ENCODE measurements at places on chromosomes 12 and 14.

- DNase-seq, result peak; percentile 48
These were observed 5.4 kb downstream of the MAGOHB start for GRCh38 chr12:10607885-10608458.

GRCh38 chr12:88416155-88416554, 164.1 kb downstream of the KITLG start:
- DNase-seq, result no peak

GRCh38 chr14:65299826-65300225, 112.7 kb upstream of the FUT8 start:
- DNase-seq, result no peak

DNA sequence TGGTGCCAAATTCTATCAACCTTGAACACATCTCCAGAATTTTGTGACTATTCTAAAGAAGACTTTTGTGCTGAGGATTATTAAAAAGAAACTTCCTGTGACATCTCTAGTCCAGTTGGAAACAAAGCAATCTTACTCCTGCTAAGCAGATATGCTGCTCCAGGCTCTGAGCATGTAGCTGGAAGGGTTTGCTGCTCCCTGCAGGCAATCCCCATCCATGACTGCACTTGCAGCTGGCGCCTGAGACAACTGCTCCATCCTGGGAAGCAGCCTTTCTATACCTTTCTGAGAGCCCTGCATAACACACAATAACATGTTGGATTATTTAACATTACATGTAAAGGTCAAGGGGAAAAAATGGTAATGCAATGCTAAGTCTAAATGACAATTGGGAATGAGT, 105.1 kb downstream of the NDUFA12 start:
- DNase-seq, result peak; percentile 64

DNA sequence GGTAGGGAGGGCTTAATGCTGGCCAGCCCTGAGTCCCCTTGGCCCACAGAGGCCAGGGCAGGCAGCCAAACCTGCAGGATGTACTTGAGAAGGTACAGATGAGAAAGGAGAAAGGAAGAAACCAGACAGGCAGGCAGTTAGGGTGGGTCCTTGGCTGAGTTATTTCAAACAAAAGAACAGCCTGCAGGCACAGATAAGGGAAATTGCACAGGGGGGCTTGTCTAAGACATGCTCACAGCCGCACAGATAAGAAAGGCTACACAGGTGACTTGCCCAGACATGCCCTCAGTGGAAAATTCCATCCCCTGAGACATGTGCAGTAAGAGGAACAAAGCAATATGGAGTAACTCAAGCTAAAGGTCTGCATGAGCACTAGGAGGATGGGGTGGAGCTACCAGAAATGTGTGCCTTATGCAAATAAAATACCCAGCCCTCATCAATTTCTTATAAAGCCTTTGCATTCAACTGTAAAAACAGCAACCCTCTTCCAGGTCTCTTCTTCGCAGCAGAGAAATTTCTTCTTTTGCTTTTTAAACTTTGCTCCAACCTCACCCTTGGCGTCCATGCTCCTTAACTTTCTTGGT, 158.2 kb upstream of the RGS6 start:
- DNase-seq, result no peak

GRCh38 chr14:68282479-68283377, 463.1 kb downstream of the RAD51B start:
- no peak for DNase-seq

DNA sequence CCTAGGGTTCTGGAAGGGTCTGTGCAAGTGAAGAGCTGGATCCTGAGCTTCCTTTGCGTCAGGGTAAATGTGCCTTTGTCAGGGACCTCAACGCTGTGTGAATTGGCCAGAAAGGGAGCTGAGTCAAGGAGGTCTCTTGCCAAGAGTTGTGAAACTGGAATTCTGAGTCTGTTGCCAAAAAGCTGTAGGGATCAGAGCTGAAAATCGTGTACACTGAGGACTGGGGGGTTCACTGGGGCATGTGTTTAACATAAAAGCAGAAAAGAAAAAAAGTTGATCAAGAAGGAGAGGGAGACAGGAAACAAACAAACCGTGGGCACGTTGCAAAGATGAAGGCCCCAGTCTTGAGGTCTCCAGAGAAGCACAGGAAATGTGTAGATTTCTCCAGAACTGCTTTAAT, 1081.5 kb downstream of the VRK1 start:
- DNase-seq, result no peak

GRCh38 chr14:79749065-79749464, 462.2 kb downstream of the DIO2 start:
- no peak for DNase-seq

- DNase-seq, result peak; percentile 44
These were observed 436 bp downstream of the VPS33A start for GRCh38 chr12:122265886-122266229.

GRCh38 chr14:21191261-21191808, 35.5 kb upstream of the OR5AU1 start:
- no peak for DNase-seq

DNA sequence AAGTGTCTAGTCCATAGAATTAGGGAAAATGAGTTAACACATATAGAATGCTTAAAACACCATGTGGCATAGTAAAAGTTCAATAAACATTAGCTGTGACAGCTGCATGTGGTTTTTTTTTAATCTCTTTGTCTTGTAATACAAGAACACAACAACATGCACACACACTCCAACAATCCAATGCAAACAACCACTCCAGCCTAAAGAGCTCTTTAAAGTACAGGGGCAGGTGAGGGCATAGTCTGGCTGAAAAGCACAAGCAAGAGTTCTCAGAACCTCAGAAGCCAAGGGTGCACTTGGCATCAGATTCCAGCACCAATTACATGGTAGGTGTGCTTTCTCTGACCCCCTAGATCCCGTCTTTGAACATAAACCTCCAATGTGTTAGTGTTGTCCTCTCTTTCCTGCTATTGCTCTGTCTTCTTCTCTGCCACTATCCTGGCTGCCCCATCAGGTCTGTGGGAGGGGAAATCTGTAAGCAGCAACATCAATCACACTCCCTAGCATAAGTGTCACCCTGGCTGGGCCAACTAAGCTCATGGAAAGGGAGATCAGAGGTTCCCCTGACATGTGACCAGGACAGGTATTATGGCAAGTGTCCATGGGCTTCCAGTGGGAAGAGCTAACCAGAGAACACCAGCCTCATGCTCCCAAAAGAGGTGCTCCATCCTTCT, 91.0 kb downstream of the SLC8A3 start:
- DNase-seq, result no peak

Measured in choroid plexus epithelial cell (primary cell).